Fibroblast of skin of right biceps (primary cell): ENCODE measurements at places on chromosomes 2 and 18.

DNA sequence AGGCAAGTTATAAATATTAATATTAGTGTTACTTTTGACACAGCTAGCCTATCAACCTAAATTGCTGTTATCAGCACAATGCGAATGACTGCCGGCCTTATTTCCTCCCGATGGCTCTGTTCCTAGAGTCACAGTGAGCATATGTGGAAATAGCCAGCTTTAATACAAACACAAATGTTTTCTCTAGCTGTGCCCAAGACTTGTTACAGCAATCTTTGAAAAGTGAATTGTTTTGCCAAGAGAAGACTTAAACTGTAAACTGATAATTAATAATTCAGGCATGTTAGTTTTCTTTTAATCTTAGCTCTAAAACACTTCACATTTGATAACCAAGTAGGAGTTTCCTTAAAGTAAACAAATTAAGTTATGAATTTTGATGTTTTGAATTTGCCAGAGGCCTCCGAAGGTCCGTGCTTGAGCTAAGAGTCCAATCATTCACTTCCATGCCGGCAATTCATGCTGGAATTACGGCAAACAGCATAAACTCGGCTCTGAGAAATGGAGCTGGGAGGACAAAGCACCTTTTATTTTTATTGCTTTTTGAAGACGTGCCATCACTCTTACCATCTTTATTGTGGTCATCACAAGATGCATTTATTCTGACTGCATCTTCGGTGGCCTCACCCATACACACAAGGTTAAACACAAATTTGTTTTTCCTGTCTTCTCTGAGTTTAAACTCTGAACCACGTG, 184.5 kb upstream of the CWC22 start:
- DNase-seq, result no peak

GRCh38 chr18:44627280-44627679, 53.4 kb upstream of the SETBP1 start:
- peak; percentile 75 for DNase-seq

DNA sequence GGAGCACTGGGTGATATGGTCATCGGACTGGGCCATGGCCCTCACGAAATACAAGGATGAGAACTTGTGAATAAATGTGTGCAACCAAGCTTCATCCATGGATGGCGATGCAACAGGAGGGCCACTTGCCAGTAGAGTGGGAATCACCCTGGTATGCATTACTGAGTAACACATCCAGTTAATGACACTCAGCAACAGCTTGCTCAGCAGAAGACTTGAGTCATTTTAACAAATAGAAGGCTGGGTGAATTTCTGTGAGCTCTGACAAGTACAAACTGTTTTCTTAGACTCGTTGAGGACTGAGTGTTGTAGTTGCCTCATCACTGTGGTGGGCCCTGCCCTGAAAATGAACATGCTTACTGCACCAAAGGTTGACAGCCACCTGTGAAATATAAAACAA, 221.6 kb downstream of the NCKAP5 start:
- peak; percentile 83 for DNase-seq

- DNase-seq, result no peak
These were observed 16.6 kb upstream of the SPOPL start for GRCh38 chr2:138485019-138485418.

DNA sequence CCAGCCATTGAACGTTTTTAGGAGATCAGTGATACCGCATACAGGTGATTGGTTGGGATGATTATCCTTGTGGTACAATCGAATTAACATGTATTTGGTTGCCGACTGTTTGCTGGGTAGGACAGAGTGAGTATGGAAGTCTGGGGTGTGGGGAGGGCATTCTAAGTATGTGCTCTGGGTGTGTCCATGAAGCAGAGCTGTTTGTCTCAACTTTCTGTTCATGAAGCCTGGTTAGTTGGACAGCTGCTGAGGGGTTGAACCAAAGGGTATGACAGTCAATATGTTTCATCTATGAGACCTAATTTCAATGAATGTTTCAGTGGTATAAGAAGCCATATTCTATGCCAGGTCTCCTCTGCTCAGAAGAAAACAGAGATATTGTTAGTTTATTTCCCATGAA, 21.9 kb upstream of the SPTBN1 start:
- DNase-seq, result no peak

DNA sequence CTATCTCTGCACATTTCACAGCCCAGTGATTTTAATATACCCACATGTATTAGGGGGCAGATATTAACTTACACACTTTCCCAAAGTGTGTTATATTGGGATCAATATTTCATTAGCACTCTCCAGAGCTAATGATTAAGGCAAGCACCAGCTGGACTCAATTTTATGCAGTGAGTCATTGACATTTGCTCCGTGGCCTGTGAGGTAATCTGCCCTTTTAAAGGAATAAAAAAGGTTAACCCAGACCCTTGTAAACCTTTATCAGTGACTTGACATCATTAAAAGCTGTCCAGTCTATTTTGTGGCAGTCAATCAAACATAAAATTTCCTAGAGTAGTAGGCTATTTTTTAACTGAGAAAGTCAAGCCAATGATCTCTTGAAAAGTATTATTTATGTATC, 1870.4 kb upstream of the CELF4 start:
- no peak for DNase-seq

DNA sequence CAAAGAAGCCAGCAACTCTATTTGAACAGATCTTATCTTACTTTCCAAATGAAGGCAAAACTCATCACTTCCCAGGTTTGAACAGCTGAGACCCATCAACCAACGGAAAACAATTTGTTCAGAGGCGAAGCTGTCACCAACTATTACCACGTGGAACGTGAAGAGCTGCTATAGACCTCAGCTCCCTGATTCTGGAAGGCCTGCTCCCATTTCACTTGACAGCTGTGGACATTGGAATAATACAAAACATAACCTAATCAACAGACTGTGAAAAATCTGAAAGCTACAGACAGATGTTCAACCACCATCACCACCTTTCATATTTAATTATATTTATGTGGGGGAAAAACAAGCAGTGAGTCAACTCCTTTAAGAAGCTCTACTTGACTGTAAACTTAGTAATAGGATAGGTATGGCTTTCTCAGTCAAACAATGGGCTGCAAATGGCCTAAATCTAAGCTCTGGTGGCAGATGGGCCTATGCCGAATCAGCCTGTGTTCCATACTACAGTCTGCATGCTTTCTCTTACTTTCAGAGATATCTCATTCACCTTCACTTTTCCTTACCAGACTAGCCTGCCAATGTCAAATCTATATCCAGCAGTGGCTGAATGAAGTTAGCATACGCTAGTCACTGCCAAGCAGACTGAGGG, 896.4 kb downstream of the TDRD15 start:
- peak; percentile 6 for DNase-seq

GRCh38 chr2:2662037-2662846, 331.2 kb upstream of the MYT1L start:
- no peak for DNase-seq

GRCh38 chr2:148184976-148185375, 164.1 kb downstream of the MBD5 start:
- DNase-seq, result no peak

DNA sequence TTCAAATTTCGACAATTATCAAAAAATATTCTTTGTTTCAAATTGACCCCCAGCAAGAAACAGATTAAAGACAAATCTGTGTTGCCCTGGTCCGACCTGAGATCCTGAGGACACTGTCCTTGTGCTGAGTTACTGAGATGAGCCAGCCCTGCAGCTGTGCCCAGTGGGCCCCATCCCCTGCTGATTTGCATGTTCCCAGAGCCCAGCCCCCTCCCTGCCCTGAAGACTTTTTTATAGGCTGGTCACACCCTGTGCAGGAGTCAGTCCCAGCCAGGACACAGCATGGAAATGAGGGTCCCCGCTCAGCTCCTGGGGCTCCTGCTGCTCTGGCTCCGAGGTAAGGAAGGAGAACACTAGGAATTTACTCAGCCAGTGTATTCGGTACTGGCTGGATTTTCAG, 31.4 kb upstream of the ZNG1B start:
- DNase-seq, result no peak

GRCh38 chr18:79502782-79503181, 107.1 kb downstream of the NFATC1 start:
- no peak for DNase-seq

DNA sequence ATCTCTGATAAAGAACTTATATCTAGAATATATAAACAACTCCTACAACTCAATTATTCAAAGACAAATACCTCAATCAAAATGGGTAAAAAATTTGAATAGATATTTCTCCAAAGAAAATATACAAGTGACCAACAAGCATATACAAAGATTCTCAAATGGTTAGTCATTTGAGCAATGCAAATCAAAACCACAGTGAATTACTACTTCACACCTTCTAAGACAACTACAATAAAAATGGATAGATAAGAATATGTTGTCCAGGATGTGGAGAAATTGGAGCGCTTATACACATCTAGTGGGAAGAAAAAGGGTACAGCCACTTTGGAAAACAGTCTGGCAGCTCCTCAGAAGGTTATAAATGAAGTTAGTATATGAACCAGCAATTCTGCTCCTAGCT, 332.9 kb downstream of the TGIF1 start:
- DNase-seq, result peak; percentile 29

- peak; percentile 71 for DNase-seq
These were observed 32.2 kb upstream of the MAT2A start for GRCh38 chr2:85506768-85507181.
